Activated CD8-positive, alpha-beta memory T cell treated with anti-CD3 and anti-CD28 coated beads for 48 hours (primary cell): ENCODE measurements at places on chromosomes 11 and 22.

- DNase-seq = no peak
Measured at GRCh38 chr22:50004918-50005317, 7.6 kb downstream of the IL17REL start.

DNA sequence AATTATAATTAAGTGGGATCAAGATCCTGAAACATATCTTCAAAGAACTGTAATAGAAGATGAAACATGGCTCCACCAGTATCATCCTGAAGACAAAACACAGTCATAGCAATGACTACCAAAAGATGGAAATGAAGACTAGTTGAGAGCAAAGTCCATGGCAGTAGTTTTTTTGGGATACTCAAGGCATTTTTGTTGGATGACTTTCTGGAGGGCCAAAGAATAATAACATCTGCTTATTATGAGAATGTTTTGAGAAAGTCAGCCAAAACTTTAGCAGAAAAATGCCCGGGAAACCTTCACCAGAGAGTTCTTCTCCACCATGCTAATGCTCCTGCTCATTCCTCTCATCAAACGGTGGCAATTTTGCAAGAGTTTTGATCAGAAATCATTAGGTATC is 809.4 kb upstream of the RAG2 start:
- no peak for DNase-seq

GRCh38 chr11:27358296-27358695 is 4.7 kb downstream of the CCDC34 start:
- DNase-seq = no peak

DNA sequence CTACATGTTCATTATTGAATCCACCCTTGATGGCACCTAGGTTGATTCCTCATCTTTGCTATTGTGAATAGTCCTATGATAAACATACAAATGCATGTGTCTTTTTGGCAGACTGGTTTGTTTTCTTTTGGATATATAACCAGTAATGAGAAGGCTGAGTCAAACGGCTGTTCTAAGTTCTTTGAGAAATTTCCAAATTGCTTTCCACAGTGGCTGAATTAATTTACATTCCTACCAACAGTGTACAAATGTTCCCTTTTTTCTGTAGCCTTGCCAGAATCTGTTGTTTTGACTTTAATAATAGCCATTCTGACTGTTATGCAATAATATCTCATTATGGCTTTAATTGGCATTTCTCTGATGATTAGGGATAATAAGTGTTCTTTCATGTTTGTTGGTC is 184.9 kb downstream of the CASP12 start:
- DNase-seq = no peak

DNA sequence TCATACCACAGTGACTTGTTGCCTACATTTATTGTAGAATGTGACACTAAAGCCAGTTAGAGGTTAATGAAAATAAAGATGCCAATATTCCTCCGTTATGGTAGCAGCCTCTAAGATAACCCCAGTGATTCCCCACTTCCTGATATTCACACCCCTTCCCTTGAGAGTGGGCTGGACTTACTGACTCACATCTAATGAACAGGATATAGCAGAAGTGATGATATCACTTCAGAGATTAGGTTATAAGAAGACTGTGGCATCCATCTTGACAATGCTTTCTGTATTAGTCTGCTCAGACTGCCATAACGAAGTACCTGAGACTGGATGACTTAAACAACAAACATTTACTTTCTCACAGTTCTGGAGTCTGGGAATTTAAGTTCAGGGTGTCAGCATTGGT is 149.6 kb upstream of the MTNR1B start:
- DNase-seq = no peak

DNA sequence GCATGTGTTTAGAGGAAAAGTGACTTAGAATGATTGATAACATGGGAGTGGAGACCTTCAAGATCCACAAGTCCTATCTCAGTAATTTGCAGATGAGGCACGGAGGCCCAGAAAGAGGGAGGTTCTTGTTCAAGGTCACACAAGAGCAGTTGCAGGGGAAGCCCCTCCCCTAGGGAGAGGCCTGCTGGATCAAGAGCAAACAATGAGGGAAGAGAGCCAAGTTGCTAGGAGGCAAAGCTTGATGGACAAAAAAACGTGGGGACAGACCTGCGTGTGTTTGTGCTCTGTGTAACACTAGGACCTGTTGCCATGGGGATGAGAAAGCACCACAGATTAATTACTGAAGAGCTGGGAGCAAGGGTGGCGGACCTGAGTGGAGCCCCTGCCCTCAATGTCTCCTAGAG is 6.4 kb upstream of the MFRP start:
- DNase-seq = no peak

GRCh38 chr11:118615976-118616371 is 8.6 kb downstream of the PHLDB1 start:
- DNase-seq = no peak

GRCh38 chr11:4543561-4543960 is 1.4 kb upstream of the OR52M1 start:
- no peak for DNase-seq

DNA sequence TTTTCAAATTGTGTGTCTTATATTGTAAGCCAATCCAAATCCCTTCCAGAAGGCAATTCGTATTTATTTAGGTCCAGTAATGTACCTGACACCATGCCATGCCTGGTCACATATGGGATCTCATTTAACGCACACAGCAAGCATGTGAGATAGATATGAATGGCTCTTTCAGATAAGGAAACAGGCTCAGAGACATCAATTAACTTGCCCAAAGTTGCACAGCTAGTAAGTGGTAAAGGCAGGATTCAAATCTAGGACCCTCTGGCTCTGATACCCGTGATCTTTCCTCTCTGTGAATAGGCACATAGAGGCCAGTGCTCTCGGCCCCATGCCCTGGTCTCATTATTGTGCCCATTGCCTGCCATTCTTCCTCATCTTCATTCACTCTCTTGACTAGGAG is 34.3 kb downstream of the KCNJ4 start:
- DNase-seq = no peak

- no peak for DNase-seq
Measured at GRCh38 chr11:78190871-78191538, 2.3 kb downstream of the USP35 start.

GRCh38 chr11:19323502-19323901 is 82.8 kb upstream of the E2F8 start:
- DNase-seq = no peak

DNA sequence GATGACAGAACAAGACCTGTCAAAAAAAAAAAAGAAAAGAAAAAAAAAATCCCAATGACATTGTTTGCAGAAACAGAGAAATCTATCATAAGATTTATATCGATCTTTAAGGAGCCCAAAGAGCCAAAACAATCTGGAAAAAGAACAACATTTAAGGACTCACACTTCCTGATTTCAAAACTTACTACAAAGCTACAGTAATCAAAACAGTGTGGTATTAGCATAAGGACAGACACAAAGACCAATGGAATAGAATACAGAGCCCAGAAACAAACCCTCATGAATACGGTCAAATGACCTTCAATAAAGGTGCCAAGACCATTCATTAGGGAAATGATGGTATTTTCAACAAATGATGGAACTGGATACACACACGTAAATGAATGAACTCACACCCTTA is 12.2 kb downstream of the ARVCF start:
- DNase-seq = no peak

DNA sequence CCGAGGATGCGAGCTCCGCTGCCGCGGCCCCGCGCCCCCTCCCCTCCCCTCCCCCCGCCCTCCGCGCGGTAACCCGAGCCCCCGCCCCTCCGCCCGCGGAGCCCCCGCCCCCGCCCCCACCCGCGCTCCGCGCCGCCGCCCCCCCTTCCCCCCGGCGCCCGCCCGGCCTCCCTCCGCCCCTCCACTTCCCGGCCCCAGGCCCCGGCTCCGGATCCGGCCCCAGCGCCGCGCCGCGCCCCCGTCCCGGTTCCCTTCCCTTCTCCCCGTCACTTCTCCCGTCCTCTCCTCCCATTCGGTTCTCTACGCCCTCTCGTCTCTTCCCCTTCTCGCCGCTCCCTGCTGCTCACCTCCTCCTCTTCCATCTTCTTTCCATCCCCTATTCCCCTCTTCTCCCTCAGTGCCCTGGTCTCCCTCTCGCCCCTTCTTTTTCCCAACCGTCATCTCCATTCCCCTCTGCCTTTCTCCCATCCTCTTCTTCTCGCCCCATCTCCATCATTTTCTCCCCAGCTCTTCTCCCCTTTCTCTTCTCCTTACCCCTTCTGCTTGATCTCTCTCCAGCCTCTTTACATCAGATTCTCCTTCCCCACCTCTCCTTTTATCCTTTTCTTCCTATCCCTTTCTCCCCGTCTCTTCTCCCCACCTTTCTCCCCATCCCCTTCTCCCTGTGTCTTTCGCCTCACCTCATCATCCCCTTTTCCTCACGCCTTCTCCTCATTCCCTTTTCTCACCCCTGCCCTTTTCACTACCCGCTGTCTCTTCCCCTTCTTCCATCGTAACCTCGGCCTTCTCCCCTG is at the start of gene DCHS1:
Gene DCHS1 (minus strand): TSS at position 20 of the 794 bp plus-strand sequence. CDS start 14,196 bp downstream, outside the sequence.
- no peak for DNase-seq

DNA sequence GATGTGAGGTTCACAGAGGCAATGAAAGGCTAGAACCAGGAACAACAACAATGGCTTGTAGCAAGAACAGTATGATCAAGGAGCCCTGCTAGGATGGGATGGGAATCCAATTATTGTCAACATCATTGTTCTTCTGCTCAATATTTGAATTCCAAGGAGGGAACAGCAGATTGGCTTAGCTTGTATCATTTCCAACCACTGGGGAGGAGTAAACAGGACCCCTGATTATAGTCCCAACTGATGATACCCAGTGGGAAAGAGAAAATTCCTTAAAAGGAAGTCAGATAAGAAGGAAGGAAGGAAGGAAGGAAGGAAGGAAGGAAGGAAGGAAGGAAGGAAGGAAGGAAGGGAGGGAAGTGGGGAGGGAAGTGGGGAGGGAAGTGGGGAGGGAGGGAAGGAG is 69.5 kb upstream of the ZC3H12C start:
- no peak for DNase-seq
